ENCODE measurements at places on chromosomes 4 and X.

- no peak for DNase-seq
Measured at GRCh38 chr4:181599134-181599533, 644.1 kb upstream of the TENM3 start.

- DNase-seq: no peak
Measured at GRCh38 chr4:55018978-55019377, 106.4 kb downstream of the KDR start.

DNA sequence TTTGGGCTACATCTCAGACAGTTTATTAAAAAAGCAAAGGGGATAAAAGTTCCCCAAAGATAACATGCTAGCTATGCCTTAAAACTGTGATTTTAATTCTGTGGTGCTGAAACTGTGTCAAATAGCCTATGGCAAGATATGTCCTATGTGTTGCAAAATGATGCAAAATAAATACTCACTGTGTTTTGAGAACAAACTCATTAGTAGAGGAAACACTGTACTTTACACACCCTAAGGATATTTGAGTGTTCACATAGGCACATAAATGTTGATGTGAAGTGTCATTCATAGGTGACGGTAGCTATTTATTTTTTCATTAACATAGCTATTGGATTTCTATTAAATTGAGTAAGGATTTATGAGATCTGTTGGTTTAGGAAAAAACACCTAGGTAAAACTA lies 351.9 kb downstream of the FAT4 start:
- DNase-seq: no peak

GRCh38 chr4:99099311-99099710 lies 10.7 kb upstream of the ADH5 start:
- DNase-seq: no peak

GRCh38 chr4:57081651-57082621 lies 28.2 kb downstream of the IGFBP7 start:
- DNase-seq: no peak

GRCh38 chrX:14802943-14803710 lies 69.7 kb downstream of the FANCB start:
- DNase-seq: no peak

GRCh38 chr4:139315221-139315675 lies 13.0 kb upstream of the NDUFC1 start:
- DNase-seq: no peak

DNA sequence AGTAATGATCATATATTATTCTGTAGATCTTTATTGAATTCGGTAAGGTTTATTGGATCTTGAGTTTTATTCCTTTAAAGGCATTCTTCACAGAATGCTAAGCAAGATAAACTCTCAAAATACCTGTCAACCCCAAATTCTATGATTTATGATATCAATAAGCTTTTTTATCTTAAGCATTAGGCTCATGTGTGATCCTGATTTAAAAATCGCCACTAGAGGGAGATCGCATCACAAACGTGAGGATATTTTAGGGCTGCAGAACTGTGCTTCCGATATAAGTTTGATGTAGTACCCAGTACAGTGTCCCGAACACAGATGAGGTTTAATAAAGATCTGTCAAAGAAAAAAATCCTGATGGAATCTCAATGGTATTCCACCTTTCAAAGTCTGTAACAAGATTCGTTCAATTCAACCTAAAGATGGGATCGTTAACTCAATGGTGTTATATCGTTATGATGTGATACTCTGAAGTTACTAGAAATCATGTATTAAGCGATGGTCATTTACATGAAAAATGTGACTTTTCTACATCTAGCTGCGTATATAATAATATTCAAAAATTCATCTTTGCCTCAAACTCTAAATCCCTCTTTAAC lies 169.0 kb downstream of the CORIN start:
- peak; percentile 27 for DNase-seq

GRCh38 chrX:71997320-71997719 lies 86.7 kb downstream of the NHSL2 start:
- no peak for DNase-seq

- DNase-seq: no peak
Measured at GRCh38 chrX:73765776-73766430, 202.9 kb downstream of the CHIC1 start.

DNA sequence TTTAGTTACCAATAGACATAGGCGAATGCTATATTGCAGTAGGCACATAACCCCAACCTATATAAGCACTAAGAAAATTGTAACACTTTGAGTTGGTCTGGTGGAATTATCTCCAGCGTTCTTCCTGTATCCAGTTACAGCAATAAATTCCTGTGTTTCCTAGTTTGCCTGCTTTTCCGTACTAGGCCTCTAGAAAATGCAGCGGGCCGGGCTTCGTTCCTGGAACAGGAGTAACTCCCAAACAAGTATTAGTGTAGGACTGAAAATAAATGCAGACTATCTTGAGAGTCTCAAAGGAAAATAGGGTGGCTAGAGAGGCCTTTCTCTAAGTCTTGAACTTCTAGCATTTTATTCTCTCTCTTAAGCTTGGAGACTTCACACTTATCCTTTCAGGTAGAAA lies 159.8 kb downstream of the OR13H1 start:
- no peak for DNase-seq

- no peak for DNase-seq
Measured at GRCh38 chr4:174266416-174266815, 17.1 kb downstream of the FBXO8 start.

- DNase-seq: no peak
Measured at GRCh38 chrX:139209342-139209741, 321.2 kb upstream of the F9 start.

- DNase-seq: no peak
Measured at GRCh38 chr4:61309616-61310015, 109.5 kb downstream of the ADGRL3 start.

DNA sequence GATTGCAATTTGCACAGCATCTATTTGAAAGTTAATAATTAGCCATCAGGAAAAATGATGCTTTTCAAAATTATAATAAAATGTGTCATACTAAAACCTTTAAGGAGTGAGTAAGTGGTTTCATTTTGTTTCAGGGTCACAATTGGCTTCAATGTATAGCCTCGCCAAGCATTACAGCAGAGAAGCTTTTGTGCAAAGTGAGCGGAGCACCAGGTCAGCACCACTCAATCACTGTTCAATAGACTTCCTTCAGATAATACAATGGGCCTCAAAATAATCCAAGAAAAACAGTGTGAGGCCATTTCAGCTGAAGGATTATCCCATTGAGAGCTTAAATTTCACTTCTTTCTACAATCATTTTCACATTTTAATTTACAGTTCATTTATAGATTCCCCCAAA lies 409.2 kb upstream of the SLIT2 start:
- DNase-seq: no peak

- DNase-seq: no peak
Measured at GRCh38 chr4:73978886-73979285, 2.9 kb downstream of the PF4 start.

- DNase-seq: peak; percentile 86
Measured at GRCh38 chr4:38179690-38180377, 219.6 kb downstream of the PTTG2 start.

- no peak for DNase-seq
Measured at GRCh38 chrX:145532176-145532780, 285.0 kb downstream of the SPANXN1 start.

DNA sequence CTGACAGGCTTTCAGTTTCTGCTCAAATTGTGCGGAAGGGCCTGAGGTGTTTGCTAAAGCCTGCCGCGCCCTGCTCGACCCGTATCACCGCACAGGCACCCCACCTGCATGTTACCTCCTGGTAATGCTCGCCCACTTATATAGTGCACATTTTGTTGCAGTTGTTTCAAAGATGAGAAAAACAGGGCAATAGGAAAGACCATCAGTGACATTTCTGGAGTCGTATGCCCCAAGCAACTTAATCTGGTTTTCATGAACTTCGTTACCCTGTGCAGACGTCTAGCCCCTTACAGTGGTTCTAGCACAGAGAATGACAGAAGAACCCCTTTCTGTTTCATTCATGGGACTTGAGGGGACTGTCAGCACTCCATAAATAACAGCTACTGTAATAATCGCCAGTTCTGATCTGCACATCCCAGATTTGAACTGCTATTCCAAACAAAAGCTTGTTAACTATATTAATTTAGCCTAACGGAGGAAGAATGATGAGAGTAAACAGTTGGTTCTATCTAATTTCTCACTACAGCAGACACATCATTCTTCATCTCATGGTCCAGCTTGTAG lies 940 bp upstream of the DCTD start:
- no peak for DNase-seq

GRCh38 chr4:5957076-5957475 lies 61.2 kb downstream of the C4orf50 start:
- DNase-seq: no peak

GRCh38 chr4:8615921-8616787 lies 23.6 kb downstream of the CPZ start:
- no peak for DNase-seq
